Activated T-helper 1 cell treated with anti-CD3 and anti-CD28 coated beads, Interleukin-2, amount 50 U/mL, for 16 hours (primary cell): ENCODE measurements at places on chromosomes 1 and 21.

- DNase-seq: no peak
These were observed 17.4 kb upstream of the ACTRT2 start for GRCh38 chr1:3003941-3004270.

- no peak for DNase-seq
These were observed 47.5 kb downstream of the HSF2BP start for GRCh38 chr21:43611598-43612369.

DNA sequence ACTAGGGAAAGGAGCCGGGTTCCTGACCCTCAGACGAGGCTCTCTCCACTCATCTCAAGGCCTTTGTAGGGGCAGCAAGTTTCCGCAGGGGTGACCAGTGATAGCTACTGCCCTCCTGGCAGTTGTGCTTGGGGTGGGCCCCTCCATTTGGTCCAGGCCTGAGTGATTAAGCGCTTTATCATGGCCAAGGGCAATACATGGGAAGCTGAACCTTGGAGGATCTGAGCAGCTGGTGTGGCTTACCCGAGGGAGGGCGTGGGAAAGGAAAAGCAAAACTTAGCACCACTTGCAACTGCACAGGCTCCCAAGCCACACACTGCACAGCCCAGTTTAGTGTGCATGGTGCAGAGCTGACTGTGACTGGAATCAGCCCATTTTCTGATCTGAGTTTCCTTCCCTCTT is 47.8 kb downstream of the GADD45A start:
- no peak for DNase-seq

- DNase-seq: no peak
These were observed 88.8 kb upstream of the PDE4B start for GRCh38 chr1:65703853-65704252.

DNA sequence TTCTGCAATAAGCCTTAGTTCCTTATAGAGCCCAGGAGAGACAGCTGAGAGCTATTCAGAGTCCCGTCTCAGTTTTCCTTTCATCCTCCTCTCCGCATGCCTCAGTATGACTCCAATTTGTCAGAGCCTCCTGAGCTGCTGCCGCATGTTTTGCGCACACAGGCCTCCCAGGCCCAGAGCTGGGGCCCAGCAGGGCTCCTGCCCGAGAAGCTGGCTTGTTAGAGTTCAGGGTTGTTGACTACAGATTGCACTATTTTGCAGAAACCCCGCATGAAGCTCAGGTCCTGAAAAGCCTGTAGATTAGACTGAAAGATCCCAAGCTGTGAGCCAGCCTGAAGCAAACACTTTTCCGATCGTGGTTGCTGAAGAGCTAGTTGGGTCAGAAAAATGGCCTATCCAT is 51.5 kb downstream of the IGSF5 start:
- no peak for DNase-seq

- no peak for DNase-seq
These were observed 729.6 kb upstream of the PTBP2 start for GRCh38 chr1:95991787-95992520.

DNA sequence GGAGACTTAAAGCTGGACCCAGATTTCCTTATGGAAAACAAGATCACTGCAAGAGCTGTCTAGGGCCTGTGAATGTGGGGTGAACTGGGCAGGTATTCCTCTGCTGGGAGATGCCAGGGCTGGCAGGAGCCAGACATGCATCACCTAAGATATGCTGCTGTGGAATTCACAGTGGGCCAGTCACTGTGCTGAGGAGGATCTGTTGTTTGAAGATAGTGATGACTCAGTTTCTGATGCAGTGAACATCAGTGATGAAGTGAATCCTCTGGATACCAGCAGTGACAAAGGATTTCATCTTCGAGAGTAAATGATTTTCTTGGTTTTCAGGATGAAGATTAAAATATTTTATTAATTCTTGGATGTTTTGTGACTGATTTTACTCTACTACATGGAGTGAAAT is 29.9 kb upstream of the CAMSAP2 start:
- no peak for DNase-seq

GRCh38 chr1:230197644-230198567 is 130.9 kb downstream of the GALNT2 start:
- DNase-seq: no peak
